Activated CD4-positive, alpha-beta T cell treated with anti-CD3 and anti-CD28 coated beads, Interleukin-2, amount 50 U/mL, for 4 hours (primary cell): ENCODE measurements at places on chromosomes 4 and X.

DNA sequence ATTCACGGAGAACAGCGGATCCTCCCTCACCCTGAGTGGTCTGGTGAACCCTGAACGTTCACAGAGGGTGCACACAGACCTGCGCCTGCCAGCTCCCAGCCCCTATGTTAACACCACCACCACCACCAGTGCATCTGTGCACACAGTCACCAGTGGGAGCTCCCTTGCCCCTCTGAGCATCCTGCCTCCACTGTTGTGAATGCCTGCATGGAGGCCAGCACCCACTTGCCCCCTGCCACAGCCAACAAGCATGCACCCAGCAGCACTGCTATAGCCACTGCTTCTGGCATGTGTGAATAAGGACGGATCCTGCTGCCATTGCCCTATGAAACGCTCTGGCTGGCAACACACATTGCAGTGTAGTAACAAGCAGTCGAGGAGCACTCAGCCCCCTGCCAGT is 29.1 kb upstream of the PWWP3B start:
- no peak for DNase-seq

GRCh38 chrX:100895365-100896075 is 21.4 kb upstream of the NOX1 start:
- DNase-seq: no peak

DNA sequence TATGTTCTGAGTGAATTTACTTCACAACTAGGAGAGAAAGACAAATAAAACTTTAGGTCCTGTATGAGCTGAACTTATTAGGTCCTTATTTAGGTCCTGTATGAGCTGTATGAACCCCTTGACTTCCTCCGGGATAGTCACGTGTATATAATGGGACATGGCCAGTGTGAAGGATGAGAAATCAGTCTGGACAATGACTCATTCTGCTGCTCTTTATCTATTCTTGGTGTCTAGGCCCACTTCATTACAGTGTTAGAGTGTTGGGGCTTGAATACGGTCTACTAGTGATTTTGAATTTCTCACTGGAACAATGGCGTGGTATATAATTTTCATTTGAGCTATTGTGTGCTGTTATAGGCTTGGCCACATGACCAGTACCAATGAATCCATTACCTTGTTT is 21.9 kb downstream of the STK26 start:
- DNase-seq: no peak

DNA sequence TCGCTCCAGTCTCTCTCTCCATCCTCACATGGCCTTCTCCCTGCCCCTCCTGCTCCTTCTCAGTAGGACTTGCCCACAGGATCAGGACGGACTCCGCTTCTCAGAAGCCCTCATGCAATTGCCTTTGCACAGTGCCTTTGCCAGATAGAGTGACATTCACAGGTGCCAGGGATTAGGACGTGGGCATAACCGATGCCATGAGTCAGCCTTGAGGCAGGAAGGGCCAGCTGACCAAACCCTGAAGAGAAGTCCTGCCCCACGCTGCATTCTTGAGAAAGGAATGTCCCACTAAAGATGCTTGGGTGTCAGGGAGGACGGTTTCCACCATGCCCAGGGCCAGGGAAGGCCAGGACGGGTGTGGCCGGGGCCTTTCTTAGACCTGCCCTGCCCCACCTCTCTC is 6.6 kb upstream of the GRPEL1 start:
- DNase-seq: no peak

DNA sequence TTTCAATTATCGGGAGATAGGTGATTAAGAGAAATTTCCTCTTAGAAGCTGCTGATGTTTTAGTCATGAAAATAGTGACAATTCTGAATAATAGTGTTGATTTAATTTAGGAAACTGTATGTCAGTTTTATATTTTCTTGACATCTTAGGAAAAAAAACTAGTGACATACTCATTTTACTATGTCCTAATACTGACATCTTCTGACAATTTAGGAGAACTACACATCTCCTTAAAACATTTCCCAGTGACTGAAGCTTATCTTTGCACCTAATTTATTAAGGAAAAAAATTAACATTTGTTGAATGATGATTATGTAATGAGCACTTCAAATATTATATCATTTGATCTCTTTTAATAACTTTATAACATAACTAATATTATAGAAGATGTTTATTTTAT is 42.0 kb upstream of the RBMXL3 start:
- DNase-seq: no peak
